ENCODE measurements at places on chromosomes 6 and 20.

GRCh38 chr20:32285621-32286371 is 8.3 kb downstream of the KIF3B start:
- peak; percentile 27 for DNase-seq

DNA sequence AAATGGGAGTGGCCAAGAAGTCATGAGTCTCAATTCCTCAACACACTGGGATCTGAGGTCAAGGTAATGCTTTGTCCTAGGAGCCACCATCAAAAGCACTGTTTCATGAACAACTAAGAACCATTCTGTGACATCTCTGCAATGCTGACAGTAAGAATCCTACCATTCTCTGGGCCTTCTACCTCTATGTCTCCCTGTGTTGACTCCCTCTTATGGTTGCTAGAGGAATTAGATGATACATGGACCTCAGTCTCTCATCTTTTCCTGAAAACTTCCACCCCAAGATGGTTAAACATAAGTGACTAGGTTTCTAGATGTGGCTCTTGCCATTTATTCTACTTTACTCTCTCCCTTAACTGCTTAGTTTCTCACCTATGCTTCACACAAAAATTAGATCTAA is 9.1 kb downstream of the MTRF1L start:
- no peak for DNase-seq

- DNase-seq: no peak
These were observed 34.7 kb upstream of the ASCC3 start for GRCh38 chr6:100915876-100916275.

GRCh38 chr6:33620158-33620855 is 815 bp upstream of the ITPR3 start:
- DNase-seq: peak; percentile 39

- no peak for DNase-seq
These were observed 28.4 kb downstream of the IL20RA start for GRCh38 chr6:137016356-137016755.

DNA sequence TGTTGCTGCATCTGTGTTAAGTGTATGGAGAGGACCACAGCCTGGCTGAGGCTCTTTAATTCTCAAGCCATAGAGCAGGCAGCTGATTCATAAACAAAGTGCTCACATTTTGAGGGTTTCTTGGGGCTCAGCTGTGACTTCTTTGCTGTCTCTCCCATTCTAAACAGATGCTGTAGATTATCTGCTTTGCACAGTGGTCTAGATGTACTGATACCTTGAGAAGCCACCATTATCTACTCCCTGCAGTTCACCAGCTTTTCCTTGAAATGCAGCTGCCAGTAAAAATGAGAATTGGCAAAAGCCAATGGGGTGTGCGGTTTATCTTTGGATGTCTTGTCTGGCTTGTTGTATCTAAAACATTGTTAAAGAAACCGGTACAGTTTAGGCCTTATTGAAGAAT is 5.2 kb upstream of the CNR1 start:
- DNase-seq: no peak

DNA sequence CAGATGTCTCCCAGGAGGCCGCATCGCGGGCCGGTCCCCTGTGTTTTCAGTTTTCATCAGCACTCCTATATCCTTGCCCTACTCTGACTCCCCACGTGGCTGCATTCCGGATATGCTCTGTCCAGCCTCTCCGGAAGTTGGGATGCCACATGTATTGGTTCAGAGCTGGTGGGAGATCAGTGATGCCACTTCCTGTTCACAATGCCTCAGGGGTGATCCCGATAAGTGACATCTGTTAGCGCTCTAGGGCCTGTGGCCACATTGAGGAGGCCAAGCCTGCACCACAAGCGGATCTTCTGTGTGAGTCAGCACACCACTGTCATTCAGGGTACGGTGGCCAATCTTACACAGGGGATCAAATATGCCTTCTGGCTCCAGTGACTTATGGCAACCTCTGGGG is 57.8 kb downstream of the PPP1R3G start:
- no peak for DNase-seq

DNA sequence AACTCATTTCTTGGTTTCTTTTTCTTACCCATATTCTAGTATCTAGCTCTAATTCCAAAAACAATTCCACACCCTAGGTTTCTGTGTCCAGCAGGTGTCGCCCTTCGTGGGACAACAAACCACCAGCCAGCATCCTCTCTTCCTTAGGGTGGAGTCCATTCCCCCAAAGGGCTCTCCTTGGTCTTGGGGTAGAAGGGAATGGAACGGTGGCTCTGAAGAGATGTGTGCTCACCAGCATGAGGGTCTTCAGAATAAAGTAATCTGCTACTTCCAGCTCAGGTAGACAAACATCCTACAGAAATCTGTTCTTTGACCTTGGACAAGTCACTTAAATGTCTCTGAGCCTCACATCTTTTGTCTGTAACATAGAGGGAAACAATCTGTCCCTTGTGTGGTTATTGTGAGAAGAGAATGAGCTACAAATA is 7.2 kb downstream of the HLA-DMB start:
- DNase-seq: peak; percentile 15

- peak; percentile 65 for DNase-seq
These were observed 84.3 kb upstream of the TAB2 start for GRCh38 chr6:149233056-149233715.

DNA sequence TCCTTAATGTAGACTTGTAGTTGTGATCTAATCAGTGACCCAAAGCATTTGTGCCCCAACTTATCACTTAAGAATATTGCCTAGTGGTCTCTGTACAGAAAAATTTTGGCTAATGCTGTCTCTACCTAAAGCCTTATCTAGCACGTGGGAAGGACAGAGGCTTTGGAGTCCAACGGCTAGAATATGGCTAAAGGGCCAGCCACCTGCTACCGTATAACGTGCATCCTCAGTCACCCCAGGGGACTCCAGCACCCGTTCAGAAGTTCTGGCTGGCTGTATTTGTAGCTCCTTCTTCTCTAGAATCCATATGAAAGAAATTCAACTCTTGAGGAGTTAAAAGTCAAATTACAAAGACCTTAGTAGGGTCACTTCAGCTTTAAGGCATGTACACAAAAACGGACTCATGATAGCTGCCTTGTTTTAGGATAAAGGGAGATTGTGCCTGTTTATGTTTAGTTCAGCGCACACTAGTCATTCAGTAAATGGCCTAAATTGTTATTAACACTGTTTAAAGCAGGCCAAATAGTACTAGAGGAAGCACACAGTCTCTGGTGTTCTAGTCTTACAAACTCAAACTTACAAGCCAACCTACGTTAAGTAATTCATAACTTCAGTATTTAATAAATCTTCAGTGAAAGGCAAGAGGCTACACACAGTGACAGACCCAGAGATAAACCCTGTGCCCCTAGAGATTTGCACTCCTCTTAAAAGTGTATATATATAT is 407.5 kb upstream of the PLCB4 start:
- no peak for DNase-seq

DNA sequence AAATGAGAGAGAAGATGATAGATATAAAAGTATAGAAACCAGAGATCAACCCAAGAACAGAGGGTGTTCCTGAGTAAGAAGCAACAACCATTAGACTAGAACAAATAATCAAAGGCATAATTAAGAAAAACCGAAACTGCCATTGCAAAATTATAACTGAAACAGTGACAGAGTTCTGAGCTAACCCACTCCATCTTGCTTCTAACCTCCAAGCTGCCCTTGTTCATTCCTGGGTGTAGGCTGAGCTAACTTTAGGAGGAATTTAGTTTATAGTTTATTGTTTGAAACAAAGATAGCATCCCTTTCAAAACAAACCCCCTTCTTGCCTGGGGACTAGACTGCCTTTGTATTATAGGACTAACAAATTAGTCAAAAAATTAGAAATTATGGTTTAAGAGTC is 56.1 kb upstream of the PRND start:
- DNase-seq: no peak

GRCh38 chr6:151002491-151002935 is 137.0 kb downstream of the MTHFD1L start:
- DNase-seq: no peak

DNA sequence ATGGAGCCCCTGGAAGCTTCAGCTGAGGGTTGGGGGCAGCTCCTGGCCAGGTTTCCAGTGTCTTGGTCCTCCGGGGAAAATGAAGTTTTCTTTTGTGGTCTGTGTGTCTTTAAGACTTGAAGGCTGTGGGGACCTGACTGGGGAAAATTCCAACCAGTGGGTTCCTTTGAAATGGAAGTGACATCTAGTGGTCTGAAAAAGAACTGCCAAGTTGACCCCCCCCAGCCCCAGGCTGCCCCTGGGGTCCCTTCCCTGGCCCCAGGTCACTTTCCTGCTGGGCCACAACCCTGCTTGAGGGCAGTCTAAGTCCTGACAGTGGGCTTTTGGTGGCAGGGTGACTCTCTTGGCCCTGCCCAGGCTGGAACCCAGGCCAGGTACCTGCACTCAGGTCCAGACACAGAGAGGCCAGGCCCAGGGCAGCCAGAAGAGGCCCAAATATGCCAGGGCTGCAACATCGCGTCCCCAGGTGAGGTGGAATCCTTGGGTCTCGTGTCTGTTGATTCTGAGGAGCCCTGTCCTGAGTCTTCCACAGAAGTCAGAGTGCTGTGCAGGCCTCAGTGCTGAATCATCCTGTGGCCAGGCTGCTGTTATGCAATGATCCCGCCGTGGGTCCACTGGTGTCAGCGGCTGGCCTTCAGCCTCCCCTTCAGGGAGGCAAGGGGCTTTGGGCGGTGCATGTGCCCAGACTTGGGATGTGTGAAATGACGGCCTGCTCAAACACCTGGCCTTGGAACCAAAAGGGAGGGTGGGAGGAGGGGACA is 68.4 kb downstream of the VEGFA start:
- peak; percentile 34 for DNase-seq

DNA sequence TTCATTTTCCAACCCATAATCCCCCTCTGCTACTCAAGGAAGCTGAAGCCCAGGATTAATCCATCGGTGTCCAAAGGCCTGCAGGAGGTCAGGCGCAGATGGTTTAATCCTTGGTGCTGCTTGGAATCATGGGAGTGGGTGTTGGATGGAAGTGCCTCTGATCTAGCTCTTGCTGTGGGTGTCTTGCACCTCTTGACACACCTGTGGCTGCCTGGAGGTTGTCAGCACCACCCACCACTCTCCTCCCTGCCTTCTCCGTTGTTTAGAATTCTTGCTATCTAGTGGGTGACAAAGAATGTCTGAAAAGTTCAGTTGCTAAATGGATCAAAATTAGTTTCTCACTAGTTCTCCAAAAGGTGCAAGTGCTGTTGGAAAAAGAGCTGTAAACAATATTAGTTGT is 1074.4 kb upstream of the FLRT3 start:
- no peak for DNase-seq

- peak; percentile 72 for DNase-seq
These were observed 13.3 kb upstream of the ENPP5 start for GRCh38 chr6:46184114-46184513.

DNA sequence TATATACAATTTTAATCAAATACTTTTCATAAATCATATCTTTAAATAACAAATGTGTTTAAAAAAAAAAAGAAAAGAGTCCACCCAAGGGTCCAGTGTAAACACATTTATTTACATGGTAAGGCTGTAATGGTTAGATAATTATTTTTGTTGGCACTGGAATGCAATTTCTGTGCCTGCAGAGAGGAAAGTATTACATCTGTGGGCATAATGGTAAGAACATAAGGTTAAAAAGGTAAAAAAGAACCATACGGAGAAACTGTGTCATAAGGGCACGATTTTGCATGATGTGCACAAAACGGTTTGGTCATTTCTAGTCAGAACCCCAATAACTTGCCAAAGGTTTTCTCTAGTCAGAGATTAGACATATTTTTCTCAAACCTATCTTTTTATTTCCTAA is 54.3 kb downstream of the RWDD2A start:
- DNase-seq: no peak

- DNase-seq: no peak
These were observed 61.3 kb upstream of the TBXT start for GRCh38 chr6:166228839-166229528.

DNA sequence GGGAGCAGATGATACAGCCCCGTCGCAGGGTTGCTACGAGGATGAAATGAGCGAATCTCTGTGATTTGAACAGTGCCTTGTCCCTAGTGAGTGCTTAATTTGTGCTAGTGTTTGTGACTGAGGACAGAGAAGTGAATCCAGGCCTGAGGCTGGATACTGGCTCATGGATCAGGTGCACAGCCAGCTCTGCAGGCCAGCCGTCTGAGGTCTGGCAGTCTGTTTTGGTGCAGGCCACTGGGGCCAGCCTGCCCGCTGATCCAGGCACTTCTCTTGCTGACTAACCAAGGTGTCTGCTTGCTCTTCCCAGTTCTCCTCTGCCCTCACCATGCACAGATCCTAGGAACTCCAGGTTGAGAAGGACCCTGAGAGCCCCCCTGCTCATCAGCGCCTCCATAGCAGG is 181.0 kb downstream of the LRFN2 start:
- no peak for DNase-seq
